Testis (tissue), 5 donors: ENCODE measurements at places on chromosomes 2 and 18. TPM values are rescaled to one million over a fixed set of nuclear protein-coding genes. Genes with fewer than 3 reads are reported as not detected.

- no peak for DNase-seq
Observed at GRCh38 chr2:239436669-239437335, 36.0 kb upstream of the HDAC4 start.

DNA sequence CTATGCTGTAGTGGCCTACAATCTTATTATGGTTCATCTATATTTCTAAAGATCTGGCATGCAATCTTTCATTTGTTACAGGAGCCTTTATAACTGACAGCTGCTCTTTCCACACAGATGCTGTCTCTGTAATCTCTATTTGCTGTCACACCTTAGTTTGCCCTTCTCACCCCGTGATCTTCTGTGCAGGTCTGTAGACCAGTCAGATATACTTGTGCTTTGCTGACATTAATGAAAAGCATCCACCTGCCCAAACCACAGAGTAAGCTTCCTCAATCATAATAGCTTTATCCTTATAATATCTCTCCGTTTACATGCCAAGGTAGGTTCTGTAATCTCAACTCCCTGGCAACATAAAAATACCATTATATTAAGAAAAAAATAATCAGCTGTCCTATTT, 122.4 kb downstream of the GRB14 start:
- DNase-seq: no peak

The ARHGAP28 gene
- total RNA-seq: 76.8 TPM

- DNase-seq: no peak
Observed at GRCh38 chr2:172496160-172496608, 59.7 kb upstream of the PDK1 start.

The MAB21L4 gene
- total RNA-seq: not detected

- no peak for DNase-seq
Observed at GRCh38 chr2:141468761-141469160, 662.1 kb downstream of the LRP1B start.

The EIPR1 gene
- 32.1 TPM for total RNA-seq

DNA sequence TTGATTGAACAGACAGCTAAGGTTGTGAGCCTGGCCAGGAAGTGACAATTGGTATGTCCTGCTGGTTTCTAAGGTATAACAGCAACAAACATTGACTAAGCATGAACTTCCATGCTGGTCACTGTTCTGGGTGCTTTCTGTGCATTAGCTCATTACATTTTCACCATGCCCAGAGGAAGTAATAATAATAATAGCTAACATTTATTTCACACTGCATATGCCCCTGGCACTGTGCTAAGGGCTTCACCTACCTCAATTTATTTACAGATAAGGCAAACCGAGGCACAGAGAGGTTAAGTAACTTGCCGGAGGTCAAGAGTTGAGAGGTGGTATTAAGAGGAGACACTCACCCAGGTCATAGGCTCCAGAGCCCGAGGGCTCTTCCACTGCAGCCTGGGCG, 113.6 kb downstream of the PDCL3 start:
- DNase-seq: no peak

- no peak for DNase-seq
Observed at GRCh38 chr2:72971036-72971435, 53.7 kb downstream of the EMX1 start.

The HOXD12 gene
- total RNA-seq: not detected

- peak; percentile 65 for DNase-seq
Observed at GRCh38 chr2:146412625-146413024, 1432.2 kb upstream of the ACVR2A start.

The TSPYL6 gene
- total RNA-seq: 37.9 TPM

DNA sequence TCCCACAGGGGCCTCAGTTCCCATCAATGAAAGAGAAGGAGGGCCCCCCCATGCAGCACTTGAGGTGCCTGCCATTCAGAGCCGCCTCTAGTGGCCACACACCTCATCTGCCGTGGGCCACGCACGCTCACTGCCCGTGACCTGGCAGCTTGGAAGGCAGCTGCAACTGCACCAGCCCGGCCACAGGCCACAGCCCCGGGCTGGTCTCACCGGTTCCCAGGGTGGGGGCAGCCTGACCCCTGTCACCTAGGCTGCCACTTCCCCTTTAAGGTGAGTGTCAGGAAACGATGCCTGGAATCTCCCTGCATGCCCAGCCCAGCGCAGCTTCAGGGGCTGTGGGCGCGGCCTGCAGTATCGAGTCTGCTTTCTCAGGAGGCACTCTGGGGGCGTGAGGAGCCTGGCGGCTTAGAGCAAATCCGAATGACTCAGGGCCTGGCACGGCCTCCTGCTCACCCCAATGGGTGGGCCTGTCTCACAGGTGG, 2.6 kb downstream of the MAB21L4 start:
- DNase-seq: no peak

DNA sequence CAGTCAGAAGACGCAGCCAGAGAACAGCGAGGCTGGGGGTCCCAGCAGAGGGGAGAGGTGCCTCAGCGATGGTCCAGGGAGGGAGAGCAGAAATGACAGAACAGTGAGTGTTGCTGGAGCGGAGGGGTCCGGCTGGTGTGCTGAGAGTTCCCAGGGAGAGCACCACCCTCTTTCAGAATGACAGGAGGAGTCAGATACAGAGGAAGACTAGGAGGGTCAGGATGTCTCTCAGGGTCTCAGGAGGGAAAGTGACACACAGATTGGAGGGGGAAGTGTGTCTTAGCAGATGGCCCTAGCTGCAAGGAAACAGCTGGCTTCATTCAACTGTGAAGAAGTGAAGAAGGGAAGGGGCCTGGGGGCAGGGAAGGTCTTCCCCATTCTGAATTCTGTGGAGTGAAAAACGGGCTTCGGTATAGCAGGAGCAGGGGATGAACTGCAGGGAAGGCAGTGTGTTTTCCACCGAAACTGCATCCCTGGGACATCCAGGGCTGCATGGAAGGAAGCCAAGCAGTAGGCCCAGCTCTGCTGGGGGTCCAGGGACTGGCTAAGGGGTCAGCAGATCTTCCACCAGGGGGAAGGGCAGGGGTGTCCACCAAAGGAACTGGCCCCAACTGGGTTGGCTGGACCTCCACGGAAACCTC, 90.0 kb upstream of the OTOS start:
- DNase-seq: peak; percentile 9

The ATP5MC3 gene
- total RNA-seq: 82.9 TPM

- DNase-seq: no peak
Observed at GRCh38 chr2:195734395-195734794, 77.4 kb downstream of the SLC39A10 start.

The OSR1 gene
- 27.7 TPM for total RNA-seq

DNA sequence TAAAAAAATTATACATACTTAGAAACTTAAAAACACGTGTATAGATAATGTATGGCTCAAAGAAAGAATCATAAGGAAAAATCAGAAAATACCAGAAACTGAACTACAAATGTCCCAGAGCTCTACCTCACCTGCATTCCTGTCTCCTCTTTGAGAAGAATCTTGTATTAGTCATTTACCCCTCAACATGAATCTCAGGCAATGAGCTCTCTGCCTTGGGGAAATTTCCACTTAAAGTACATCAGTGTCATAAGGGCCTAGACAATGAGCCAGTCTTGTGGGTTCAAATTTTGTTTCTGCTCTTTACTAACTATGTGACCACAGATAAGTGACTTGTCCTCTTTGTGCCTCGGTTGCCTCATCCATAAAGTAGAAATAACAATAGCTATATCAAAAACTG, 40.1 kb downstream of the SCG2 start:
- DNase-seq: no peak
